ENCODE measurements at places on chromosomes 3 and 15.
A peak's percentile ranks its signal among the peaks of the same experiment; 100 is the strongest.

DNA sequence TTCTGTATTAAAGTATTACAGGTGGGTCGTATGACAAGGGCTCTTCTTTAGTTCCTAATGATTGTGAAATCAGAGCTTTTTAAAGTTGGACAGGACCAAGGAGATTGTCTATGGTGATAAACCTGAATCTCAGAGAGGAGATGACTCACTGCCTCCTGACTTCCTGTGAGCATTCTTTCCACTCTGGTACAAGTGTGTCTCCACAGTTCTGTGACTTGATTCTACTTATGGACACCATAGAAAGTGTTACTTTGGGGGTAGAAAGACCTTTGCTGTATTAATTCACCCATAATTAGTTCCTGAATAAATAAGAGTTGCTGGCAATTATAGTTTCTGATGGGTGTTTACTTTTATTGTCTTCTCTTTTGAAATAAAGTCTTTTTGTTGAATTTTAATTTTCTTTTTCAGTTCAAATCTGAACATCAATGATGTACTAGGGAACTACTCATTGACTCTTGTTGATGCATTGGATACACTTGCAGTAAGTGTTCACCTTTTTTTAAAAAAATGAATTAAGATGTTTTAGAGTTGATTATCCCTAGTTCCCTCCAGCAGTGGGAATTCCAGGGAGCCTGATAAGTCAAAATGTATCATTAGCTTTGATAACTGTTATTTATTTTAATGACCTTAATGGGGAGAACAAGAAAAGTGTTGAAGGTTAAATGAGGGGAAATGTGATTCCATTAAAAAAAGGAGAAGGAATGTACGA is 7.4 kb downstream of the EDEM1 start:
- peak; percentile 71 for DNase-seq

GRCh38 chr3:179036226-179036625 is 35.4 kb downstream of the ZMAT3 start:
- DNase-seq, result no peak

- peak; percentile 42 for DNase-seq
Observed at GRCh38 chr3:73086071-73086494, 24.6 kb downstream of the EBLN2 start.

DNA sequence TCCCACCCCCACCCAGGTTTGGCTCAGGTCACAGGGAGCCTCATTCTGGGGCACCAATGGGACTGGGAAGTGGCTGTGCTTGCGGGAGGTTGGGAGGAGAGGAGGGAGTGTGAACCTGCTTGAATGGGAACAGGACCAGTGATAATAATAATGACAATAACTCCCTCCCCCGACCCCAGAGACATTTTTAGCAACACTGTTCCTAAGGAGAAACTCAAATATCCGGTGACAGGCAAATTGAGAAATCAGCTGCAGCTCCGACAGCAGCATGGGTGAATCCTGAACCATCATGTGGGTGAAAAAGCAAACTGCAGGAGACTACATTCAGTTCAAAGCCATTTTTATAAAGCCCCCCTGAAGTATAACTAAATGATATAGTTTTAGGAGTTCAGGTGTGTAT is 11.6 kb upstream of the RPL29 start:
- no peak for DNase-seq

DNA sequence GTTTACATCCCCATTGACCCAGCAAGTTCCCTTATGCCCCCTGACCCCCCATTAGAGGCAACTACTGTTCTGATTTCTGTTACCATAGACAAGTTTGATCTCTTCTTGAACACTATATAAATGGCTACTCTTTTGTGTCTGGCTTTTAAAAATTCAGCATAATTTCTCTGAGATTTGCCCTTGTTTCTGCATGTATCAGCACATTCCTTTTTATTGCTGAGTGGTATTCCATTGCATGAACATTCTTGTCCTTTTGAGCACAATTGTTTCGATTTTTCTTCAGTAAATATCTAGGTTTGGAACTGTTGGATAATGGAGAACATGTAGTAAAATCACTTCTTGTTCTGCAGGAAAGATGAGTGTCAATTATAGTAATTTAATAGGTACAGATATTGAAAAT is 49.1 kb upstream of the MYRIP start:
- DNase-seq, result no peak

GRCh38 chr3:179186426-179186825 is 38.3 kb downstream of the PIK3CA start:
- no peak for DNase-seq

GRCh38 chr3:37499864-37500263 is 325.5 kb upstream of the LRRFIP2 start:
- no peak for DNase-seq

GRCh38 chr15:41024885-41025284 is 71.6 kb downstream of the CHAC1 start:
- no peak for DNase-seq

- DNase-seq, result no peak
Observed at GRCh38 chr3:153600896-153601295, 438.9 kb downstream of the RAP2B start.

DNA sequence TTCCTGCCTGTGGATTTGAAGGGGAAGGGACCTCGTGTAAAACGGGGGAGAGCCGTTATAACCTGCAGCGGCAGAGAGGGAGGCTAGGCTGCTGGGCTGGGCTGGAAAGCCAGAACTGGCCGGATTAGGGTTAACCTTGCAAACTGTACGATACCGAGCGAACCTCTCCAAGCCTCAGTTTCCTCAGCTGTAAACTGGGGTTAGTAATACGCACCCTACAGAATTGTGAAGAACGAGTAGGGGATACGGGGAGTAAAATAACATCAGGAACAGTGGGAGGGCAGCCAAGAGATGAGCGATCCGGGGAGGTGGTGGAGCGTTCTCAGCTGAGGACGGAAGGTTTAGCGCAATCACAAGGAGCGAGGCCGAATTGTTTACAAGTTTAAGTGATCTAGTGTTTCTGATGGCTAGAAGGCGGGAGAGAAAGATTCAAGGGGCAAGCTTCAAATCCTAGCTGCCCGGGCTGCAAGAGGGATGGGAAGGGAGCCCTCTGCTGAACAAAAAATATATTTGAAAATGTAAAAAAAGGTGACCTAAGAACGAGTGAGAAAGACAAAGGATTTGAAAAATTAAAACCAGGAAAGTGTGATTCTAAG is 768 bp upstream of the SEMA5B start:
- DNase-seq, result peak; percentile 74

DNA sequence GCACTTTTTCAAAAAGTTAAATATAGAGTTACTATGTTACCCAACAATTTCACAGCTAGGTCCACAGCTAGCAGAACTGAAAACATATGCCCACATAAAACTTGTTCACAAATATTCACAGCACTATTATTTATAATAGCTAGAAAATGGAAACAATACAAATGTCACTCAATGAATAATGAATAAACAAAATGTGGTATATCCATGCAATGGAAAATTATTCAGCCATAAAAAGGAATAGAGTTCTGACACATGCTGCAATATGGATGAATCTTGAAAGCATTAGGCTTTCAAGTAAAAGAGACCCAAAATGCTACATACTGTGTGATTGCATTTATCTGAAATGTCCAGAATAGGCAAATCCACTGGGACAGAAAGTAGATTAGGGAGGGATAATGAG is 111.9 kb downstream of the MECOM start:
- DNase-seq, result no peak

DNA sequence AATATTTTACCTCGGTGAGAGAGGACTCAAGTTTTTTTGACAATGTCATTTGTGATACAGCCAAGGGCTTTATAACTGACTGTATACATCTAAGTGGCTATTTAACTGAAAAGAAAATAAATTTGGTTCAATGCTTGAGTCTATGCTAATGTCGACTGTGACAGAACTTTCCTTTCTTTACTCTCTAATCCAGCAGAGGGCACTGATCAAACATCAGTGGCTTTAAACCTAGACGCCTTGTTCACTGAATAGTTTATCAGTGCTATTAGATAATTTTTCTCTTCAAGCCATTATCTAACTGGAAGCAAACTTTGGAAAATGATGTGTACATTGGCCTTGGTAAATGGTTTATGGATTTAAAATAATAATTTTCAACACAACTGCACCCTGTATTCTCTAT is 285.1 kb downstream of the CHL1 start:
- no peak for DNase-seq

DNA sequence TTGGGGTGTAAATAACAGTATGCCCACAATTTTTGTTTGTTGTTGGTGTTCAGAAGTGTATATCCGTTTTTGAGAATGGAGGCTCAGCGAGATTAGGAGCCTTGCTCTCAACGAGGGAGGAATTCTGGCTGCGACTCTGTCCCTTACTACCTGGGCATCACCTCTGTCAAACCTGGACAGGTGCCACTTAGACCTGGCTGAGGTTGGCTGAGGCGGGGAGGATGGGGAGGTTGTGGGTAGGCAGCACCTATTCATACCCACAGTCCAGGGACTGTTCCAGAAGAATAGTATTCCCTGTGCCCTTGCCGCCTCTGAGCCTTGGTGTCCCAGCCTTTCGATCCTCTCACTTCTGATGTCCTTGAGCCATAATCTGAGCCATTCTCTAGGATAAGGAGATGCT is 99.9 kb downstream of the LINGO1 start:
- DNase-seq, result no peak

Measured in A549 (cell line).